ENCODE measurements at places on chromosomes 6 and 20.

GRCh38 chr6:112180095-112180820 is 74.1 kb downstream of the LAMA4 start:
- DNase-seq = peak; percentile 87

DNA sequence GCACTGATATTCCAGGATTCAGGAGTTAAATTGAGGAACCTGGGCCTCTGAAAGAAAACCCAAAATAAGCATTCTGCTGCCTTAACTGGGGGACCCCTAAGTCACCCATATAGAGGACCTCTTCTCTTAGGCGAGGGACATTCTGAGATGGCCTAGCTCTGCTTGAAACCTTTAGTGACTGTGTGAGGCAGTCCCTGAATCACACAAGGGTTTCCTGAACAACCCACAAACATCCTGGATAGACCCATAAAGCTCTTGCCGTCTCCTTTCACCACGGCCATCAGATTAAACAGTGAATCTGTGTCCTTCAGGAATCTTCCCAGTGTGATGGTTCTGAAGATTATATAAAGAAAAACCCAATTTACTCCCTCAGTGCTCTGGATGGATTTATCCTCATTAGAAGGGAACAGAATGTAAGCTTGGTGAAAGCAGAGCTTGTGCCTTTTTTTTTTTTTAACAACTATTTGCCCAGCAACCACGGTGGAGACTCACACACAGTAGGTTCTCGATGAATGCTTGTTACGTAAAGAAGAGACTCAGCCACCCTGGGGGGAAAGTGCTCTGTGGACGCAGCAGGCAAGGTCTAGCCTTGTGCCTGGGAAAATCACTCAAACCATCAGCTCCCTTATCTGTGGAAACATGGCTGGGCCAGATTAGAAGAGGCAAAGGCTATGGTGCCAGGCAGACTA is 39.1 kb upstream of the SIRPG start:
- DNase-seq = no peak

GRCh38 chr6:129402244-129402643 is 307.7 kb downstream of the ARHGAP18 start:
- DNase-seq = no peak

DNA sequence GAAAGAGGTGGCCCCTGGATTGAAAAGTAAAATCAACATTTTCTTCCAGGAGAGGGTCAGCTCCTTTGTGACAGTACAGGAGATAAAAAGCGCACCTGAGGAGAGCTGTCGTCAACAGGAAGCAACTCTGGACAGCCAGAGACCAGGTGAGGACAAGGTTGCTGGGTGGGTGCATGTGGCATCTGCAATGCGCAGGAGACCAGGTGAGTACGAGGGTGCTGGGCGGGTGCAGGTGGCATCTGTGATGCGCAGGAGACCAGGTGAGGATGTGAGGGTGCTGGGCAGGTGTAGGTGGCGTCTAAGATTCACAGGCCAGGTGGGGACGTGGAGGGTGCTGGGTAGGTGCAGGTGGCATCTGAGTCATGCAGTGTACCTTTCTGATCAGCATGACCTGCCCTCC is 38.4 kb downstream of the WDR27 start:
- DNase-seq = no peak

DNA sequence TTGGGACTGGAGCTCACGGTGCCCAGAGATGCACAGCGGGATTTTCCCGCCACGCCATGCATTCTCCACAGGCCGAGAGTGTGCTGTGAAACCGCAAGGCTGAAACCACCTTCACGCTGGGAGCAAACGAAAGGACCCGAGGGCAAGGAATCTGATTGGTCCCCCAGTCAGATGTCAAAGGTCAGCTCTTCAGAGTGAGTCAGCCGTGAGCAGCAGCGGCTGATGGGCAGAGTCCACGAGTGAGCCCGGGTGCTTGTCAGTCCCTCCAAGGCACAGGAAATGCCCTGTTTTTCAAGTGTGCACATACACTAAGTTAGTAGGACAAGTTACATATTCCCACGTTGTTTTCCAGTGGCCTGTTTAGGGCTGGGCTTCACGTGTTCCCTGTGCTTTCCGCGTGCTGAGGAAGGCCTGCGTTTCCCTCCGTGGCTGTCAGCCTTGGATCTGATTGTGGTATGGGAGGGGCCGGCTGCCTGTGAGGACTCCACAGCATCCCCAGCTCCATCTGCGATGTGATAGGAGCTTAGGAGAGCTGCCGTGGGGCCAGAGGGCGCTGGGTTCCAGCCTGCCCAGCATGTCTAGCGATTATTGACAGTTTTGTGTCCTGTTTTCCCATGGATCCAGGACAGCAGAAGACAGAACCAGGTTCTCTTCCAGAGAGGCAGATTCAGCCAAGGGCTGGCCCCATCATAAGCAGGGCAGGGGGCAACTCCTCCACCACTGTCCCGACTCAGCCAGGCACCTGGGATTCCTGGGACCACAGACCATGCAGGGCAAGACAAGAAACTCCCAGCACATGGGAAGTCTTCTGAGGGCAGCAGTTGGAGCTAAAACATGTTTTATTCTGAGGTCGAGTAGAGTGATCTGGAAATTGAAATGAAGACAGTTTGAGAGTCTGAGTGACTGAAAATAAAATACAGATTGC is 38.2 kb upstream of the FRMD1 start:
- no peak for DNase-seq

- DNase-seq = peak; percentile 80
Observed at GRCh38 chr6:16105854-16106253, 23.0 kb upstream of the MYLIP start.
